ENCODE measurements at places on chromosomes 5 and 9. TPM values are rescaled to one million over a fixed set of nuclear protein-coding genes. Genes with fewer than 3 reads are reported as not detected.

Gene SARDH
- 2.7 TPM for total RNA-seq

Gene DMRT2
- total RNA-seq = not detected

- DNase-seq = no peak
These were observed 76.3 kb downstream of the MED10 start for GRCh38 chr5:6302075-6302474.

GRCh38 chr9:112268413-112268812 lies 65.0 kb downstream of the PTBP3 start:
- DNase-seq = no peak

Gene VLDLR
- 9.3 TPM for total RNA-seq

- no peak for DNase-seq
These were observed 140.8 kb downstream of the SMARCA2 start for GRCh38 chr9:2155966-2156365.

DNA sequence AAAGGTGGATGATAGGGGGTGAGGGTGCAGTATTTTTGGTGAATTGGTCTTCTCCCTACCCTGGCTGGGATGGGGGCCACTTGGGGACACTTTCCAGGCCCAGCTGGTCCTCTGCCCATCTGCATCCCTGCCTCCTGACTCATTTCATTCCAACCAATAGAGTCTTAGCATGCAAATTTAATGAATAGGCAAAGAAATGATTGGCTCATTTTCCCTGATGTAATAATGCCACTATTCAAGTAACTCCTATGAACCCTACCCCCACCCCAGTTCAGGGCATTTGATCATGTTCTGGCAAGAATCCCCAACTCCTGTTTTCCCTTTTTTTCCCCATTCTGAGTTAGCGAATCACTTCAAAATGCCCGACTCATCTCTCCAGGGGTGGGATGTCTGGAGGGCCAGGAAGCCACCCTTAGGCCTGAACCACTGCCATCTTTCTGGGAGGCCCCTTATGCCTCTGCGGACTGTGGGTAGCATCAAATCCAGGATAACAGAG lies 56.7 kb downstream of the PCDH1 start:
- no peak for DNase-seq

Gene SVEP1
- total RNA-seq = not detected
